ENCODE measurements at places on chromosomes 3 and 15. TPM values are rescaled to one million over a fixed set of nuclear protein-coding genes. Genes with fewer than 3 reads are reported as not detected.
A peak's percentile ranks its signal among the peaks of the same experiment; 100 is the strongest.

Gene RETNLB
- 21.5 TPM for total RNA-seq

Gene LRTM1
- total RNA-seq = not detected

Gene RHOV
- not detected for total RNA-seq

Gene ZNF501
- total RNA-seq = 9.9 TPM

Gene NAALADL2
- total RNA-seq = 7.0 TPM

Gene MTMR10
- total RNA-seq = 56.4 TPM

DNA sequence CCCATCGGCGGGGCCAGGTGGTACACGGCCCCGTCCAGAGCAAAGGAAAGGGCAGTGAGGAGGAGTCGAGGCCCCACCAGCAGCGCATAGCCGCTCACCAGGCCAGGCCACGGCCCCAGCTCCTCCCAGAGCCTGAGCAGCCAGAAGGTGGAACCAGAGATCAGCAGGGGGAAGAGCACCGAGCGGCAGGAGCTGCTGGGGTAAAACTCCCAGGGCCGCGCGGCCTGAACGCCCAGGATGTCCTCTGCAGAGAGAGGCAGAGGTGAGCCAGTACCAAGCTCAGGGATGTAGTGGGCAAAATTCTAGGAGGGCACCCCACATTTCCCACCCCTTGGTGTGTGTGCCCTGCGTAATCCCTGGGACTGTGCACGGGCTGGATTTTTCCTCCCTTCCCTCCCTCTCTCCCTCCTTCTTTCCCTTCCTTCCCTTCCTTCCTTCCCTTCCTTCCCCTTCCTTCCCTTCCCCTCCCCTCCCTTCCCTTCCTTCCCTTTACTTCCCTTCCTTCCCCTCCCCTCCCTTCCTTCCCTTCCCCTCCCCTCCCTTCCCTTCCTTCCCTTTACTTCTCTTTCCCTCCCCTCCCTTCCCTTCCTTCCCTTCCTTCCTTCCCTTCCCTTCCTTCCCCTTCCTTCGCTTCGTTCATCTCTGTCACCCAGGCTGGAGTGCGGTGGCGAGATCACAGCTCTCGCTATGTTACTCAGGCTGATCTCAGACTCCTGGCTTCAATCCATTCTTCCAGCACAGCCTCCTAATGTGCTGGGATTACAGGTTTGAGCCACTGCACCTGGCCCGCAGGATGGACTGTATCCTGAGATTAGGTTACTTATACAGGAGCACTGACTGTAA lies 6.3 kb upstream of the NCBP2 start:
- peaks cover 1% of the 10 kb centered on the region for H3K4me1 ChIP-seq
- H3K27me3 ChIP-seq = no peaks in the 10 kb centered on the region
- no peaks in the 10 kb centered on the region for H3K36me3 ChIP-seq
- DNase-seq = no peak
- no peak overlapping the region for H3K27ac ChIP-seq
- H3K4me3 ChIP-seq = no peak overlapping the region

GRCh38 chr3:110070161-110070916 lies 733.0 kb upstream of the DPPA4 start:
- DNase-seq = no peak
- no peak overlapping the region for H3K4me3 ChIP-seq

GRCh38 chr3:147843331-147843730 lies 434.2 kb downstream of the ZIC1 start:
- no peak overlapping the region for H3K27ac ChIP-seq
- no peaks in the 10 kb centered on the region for H3K36me3 ChIP-seq
- H3K4me1 ChIP-seq = no peaks in the 10 kb centered on the region
- H3K27me3 ChIP-seq = no peaks in the 10 kb centered on the region
- no peak overlapping the region for H3K4me3 ChIP-seq
- DNase-seq = no peak

DNA sequence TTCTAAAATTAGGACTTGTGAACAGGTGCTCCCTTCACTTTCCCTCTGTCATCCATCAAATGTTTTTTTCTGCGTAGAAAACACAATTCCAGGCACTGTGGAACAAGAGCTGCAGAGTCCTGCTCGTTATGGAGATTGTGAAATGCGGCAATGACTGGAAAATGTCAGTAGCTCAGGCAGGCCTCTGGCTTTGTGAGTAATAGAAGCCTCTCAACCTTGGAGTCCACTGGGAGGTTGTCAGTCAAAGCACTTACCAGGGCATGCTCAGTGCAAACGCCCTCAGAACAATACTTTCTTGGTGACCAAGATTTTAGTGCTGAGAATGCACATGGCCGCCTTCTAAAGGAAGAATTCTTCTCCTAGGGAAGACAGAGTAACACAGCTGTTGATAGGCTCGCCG lies 26.7 kb upstream of the MED12L start:
- H3K36me3 ChIP-seq = no peaks in the 10 kb centered on the region
- no peak overlapping the region for H3K27ac ChIP-seq
- H3K4me1 ChIP-seq = no peaks in the 10 kb centered on the region
- H3K27me3 ChIP-seq = no peaks in the 10 kb centered on the region

DNA sequence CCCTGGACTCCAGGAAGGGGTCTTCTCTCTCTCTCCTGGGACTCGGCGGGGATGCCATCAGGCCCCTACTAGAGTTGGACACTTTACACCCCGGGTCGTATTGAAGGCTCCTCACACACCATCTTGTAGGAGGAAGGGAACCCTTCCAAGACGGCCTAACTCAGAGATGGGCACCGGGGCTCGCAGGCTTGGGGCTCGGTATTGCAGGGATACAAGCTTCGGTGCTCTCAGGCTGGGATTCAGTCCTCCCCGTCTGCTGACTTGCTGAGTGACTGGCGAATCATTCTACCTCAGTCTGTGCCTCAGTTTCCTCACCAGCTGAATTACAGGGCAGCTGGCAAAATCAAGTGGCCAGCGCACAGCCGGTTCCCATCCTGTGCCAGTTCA lies 419 bp upstream of the CALML4 start:
- no peaks in the 10 kb centered on the region for H3K27me3 ChIP-seq
- no peak for DNase-seq
- no peaks in the 10 kb centered on the region for H3K36me3 ChIP-seq
- H3K4me3 ChIP-seq = no peak overlapping the region
- H3K4me1 ChIP-seq = no peaks in the 10 kb centered on the region
- H3K27ac ChIP-seq = peak overlapping the region; percentile 84

- no peak overlapping the region for H3K4me3 ChIP-seq
- H3K27me3 ChIP-seq = no peaks in the 10 kb centered on the region
- no peaks in the 10 kb centered on the region for H3K36me3 ChIP-seq
- H3K27ac ChIP-seq = no peak overlapping the region
These were observed 97.5 kb downstream of the CHDH start for GRCh38 chr3:53748512-53749271.

- no peaks in the 10 kb centered on the region for H3K27me3 ChIP-seq
- no peaks in the 10 kb centered on the region for H3K36me3 ChIP-seq
- DNase-seq = peak; percentile 53
- no peak overlapping the region for H3K27ac ChIP-seq
These were observed 321.5 kb upstream of the CTNNB1 start for GRCh38 chr3:40877631-40878463.

GRCh38 chr15:89206908-89207331 lies 14.5 kb downstream of the RLBP1 start:
- no peaks in the 10 kb centered on the region for H3K36me3 ChIP-seq
- H3K4me1 ChIP-seq = no peaks in the 10 kb centered on the region
- no peaks in the 10 kb centered on the region for H3K27me3 ChIP-seq
- H3K27ac ChIP-seq = no peak overlapping the region
- H3K4me3 ChIP-seq = no peak overlapping the region

GRCh38 chr3:48962340-48962739 lies 27.7 kb upstream of the P4HTM start:
- H3K27me3 ChIP-seq = no peaks in the 10 kb centered on the region
- no peak overlapping the region for H3K27ac ChIP-seq
- H3K4me3 ChIP-seq = no peak overlapping the region
- peaks cover 63% of the 10 kb centered on the region for H3K36me3 ChIP-seq

GRCh38 chr15:91456251-91456718 lies 356.2 kb downstream of the SV2B start:
- no peak for DNase-seq
- no peak overlapping the region for H3K4me3 ChIP-seq
- no peak overlapping the region for H3K27ac ChIP-seq
- H3K27me3 ChIP-seq = no peaks in the 10 kb centered on the region
- H3K4me1 ChIP-seq = no peaks in the 10 kb centered on the region

DNA sequence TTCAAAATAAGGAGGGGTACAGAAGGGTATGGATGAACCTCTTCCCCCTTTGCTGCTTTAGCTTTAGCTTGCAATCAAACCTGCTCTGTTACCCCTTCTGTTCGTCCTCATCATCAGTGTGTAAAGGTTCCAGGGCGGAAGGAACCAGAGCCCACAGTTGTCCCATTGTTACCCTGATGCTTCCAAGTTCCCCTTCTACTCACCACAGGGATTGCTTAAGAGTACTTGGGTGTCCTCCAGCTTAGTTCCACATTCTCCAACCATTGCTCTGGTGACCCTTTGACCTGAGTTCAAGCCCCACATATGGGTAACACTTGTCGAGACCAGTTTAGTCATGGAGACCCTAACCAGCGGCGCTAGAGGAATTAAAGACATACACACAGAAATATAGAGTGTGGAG lies 1080.1 kb upstream of the ALCAM start:
- no peaks in the 10 kb centered on the region for H3K36me3 ChIP-seq
- H3K4me3 ChIP-seq = no peak overlapping the region
- no peaks in the 10 kb centered on the region for H3K27me3 ChIP-seq
- DNase-seq = no peak
- no peaks in the 10 kb centered on the region for H3K4me1 ChIP-seq

Measured in Peyer's patch (tissue), 4 donors.